ENCODE measurements at places on chromosomes 7 and 10.

- no peak for DNase-seq
Observed at GRCh38 chr7:111736552-111736874, 174.2 kb upstream of the IMMP2L start.

- DNase-seq, result peak; percentile 34
Observed at GRCh38 chr7:55570939-55571338, 1.4 kb downstream of the VOPP1 start.

DNA sequence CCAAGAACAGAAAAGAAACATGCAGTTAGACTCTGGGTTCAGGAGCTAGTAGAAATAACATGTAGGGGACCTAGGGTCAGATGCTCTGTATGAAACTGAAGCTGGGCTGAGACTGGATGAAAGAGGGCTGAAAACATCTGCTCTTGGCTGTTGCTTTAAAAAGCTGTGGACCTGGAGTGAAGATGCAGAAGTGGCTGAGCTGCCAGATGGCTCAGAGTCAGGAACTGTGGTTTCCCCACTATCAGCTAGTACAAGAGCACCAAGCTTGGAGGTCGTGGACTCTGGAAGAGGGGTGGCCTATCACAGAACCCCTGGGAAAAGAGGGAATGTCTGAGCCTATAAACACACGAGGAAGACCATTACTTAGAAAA is 5.9 kb downstream of the ADK start:
- DNase-seq, result no peak

DNA sequence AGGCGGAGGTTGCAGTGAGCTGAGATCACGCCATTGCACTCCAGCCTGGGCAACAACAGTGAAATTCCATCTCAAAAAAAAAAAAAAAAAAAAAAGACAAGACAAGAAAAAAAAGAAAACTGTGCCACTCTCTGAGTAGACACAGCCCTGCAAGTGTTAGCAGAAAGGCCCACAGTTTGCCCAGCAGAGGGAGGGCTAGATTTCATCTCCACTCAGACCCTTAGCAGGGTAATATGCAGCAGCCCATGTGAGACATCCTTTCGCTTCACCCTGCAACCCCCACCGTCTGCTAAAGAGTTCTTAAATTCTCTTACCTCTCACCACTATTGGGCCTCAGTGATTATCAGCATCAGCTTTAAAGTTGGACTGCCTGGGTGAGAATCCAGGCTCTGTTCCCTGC is 38.2 kb downstream of the CTNNA3 start:
- no peak for DNase-seq

DNA sequence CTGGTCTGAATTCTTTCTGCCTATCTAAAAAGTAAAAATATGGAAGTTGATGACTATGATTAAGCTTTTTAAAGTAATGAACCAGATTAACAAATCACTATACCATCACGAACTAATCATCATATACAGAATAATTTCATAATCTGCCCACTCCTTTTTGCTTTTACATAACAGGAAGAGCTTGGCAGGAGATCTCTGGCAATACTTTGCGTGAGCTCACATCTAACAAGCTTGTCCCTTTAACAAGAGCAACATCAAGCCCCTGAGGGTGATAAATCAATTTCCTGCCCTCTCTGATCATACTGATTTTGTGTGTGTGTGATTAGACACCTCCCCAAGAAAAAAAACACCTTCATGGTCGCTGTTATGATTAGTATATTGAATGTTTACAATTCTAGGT is 143.5 kb upstream of the ASAH2 start:
- peak; percentile 98 for DNase-seq

- no peak for DNase-seq
Observed at GRCh38 chr10:11326241-11326640, 285.2 kb downstream of the USP6NL start.

- DNase-seq, result no peak
Observed at GRCh38 chr7:128795129-128795528, 3.4 kb downstream of the CCDC136 start.

- peak; percentile 14 for DNase-seq
Observed at GRCh38 chr10:30384701-30385201, 35.7 kb upstream of the MTPAP start.

- DNase-seq, result no peak
Observed at GRCh38 chr10:91022390-91022789, 101.5 kb upstream of the ANKRD1 start.

GRCh38 chr10:110485541-110485940 is 12.2 kb upstream of the DUSP5 start:
- no peak for DNase-seq

- peak; percentile 92 for DNase-seq
Observed at GRCh38 chr7:27901028-27901760, 161.2 kb downstream of the TAX1BP1 start.

DNA sequence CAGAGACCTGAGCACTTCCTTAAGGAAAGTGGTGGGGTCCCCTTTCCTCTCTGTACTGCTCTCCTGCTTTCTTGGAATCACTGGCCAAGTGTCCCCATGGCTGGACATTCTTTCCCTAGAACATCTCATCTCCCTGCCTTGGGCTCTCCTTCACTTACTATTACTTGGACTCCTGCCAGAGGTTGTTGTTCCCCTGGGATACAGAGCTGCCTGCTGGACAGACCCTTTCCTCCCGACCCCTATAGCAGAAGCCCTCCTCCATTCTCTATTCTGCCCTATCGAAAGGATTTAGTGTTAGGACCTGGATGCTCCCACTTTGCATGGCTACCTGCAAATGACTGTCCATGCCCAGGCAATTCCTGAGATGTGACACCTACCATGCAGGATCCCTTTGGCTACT is 164.3 kb upstream of the PODXL start:
- DNase-seq, result no peak

DNA sequence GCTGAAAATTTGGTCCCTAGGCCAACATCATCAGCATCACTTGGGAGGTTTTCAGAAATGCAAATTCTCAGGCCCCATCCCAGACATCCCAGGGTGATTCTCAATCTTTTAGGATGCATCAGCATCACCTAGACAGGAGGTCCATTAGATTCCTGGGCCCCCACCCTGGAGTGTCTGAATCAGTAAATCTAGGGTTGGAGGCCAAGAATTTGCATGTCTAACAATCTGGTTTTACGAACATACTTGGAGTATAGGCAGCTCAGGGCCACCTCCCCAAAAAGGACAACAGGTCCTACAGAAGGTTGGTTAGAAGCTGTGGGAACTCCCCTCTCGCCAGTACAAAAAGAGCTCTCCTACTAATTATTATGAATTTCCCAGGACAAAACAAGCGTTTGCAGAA is 15.5 kb downstream of the ZC3HAV1 start:
- DNase-seq, result no peak

DNA sequence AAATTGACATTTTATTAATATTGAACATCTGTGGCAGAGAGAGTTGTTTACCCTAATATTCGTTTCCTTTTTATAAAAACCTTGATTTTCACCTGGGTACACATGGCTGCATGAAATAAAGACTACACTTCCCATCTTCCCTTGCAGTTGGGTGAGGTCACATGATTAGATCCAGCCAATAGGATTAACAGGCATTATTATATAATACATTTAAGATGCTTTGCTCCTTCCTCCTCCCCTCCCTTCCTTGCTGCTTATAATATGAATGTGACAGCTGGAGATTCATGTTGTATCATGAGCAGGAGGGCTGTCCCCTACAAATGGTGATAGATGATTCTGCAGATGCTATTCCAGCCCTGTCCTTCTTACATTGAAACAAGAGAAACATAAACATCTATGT is 146.6 kb downstream of the SH2D4B start:
- DNase-seq, result peak; percentile 22

- no peak for DNase-seq
Observed at GRCh38 chr7:68433462-68434070, 1164.7 kb upstream of the AUTS2 start.

GRCh38 chr7:127527561-127527960 is 57.8 kb downstream of the GCC1 start:
- DNase-seq, result no peak

DNA sequence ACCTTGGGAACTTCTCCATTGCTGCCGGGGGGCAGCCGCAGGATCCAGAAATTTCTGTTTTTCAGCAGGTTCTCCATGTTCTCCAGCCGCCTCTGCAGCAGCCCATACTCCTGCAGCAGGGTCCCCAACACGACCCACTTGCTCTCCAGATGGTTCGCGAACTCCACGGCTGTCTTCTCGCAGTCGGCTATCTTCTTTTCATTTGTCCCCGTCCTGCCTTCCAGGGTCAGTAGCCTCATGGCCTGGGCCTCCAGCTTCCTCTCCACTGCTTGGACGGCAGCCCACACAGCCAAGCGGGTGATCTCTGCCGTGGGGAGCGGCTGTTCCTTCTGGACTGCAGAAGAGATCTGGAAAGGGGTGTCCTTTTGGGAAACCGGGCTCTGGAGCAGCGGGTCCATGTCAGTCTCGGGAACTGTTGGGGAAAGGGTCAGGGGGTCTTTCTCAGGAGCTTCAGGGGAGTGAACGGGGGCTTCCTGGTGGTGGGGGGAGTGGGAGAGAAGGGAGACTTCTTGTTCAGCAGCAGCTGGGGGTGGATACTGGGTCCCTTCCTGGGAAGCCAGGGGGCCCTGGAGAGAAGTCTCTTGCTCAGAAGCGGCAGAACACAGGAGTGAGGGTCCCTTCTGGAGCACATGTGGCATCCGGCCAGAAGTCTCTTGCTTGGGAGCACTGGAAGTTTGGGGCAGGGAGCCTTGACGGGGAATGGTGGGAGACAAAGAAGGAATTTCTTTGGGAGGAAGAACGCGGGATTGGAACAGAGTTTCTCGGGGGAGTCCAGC is 5.5 kb downstream of the ZNF777 start:
- no peak for DNase-seq

DNA sequence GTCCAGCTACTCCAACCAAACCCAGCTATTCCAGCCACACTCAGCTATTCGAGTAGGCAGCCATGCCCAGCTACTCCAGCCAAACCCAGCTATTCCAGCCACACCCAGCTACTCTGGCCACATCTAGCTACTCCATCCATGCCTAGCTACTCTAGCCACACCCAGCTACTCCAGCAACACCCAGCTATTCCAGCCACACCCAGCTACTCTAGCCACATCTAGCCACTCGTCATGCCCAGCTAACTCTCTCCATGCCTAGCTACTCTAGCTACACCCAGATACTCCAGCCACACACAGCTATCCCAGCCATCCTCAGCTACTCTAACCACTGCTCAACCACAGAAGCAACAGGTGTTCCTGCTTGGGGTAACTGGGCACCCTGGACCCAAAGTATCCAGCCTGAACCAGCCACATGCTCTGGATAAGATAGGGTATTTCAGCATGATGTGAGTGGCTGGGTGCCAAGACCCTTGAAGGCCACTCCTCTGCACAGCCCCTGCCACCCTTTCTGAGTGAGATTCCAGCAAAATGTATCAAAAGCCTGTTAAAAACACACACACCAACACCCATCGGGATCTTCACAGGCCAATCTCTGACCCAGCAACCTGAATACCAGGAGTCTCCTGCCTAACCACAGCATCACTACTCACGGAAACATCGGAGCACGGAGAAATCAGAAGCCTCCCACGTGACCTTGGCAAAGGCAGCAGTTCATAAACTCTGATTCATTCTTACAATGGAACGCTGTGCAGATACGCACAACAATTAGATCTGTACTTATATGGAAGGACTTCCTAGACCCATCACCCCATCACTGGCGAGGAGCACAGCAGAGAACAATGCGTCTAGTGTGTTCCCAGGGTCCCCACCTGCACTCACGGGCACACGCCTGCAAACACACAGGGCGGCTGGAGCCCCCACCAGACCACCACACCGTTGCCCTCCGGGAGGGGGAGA is 51.8 kb upstream of the DNAAF5 start:
- DNase-seq, result no peak

DNA sequence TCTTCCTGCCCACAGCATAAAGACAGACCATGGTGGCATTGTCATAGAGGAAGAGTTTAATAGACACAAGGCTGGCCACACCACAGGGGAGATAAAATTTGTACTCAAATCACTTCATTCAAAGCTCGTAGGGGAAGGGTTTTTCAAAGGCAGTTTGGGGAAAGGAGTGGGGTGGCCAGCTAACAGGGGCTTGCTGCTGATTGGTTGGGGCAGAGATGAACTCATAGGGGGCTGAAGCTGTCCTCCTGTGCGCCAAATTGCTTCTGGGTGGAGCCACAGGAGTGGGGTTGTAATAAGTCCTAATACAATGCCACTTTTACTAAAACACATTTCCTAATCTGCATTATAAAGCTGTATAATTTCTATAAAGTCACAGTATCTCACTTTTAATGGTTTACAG is 22.5 kb downstream of the PDZD8 start:
- no peak for DNase-seq

GRCh38 chr7:144027070-144027469 is 21.7 kb upstream of the OR2A5 start:
- DNase-seq, result no peak

DNA sequence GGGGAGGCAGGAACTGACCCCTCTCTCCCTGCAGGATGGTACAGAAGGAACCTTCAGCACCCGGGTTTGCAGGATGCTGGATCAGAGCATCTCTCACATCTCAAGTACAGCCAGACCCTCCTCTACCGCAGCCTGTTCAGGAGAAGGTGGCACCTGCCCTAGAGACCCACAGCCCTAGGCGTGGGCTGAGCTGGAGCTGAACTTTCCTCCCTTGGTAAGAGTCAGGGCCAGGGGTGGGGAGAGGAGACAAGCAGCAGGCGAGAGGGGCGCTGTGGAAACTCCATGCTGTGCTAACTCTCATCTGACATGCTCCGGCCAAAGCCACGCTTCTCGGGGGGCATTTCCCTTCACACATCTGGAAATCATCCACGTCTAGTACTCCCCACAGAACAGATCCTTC is 154.4 kb downstream of the DIP2C start:
- no peak for DNase-seq

DNA sequence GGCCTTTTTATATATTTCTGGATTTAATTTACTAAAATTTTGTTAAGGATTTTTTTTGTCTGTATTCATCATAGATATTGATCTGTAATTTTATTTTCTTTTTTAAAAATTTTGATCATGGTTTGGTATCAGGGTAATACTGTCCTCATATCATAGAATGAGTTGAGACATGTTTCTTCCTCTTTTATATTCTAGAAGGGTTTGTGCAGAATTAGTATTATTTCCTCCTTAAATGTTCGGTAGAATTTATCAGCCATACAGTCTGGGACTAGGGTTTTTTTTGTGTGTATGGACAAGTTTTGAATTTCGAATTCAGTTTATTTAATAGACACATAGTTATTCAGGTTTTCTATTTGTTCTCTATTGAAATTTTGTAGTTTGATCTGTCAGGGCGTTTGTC is 54.0 kb downstream of the SHOC2 start:
- no peak for DNase-seq

DNA sequence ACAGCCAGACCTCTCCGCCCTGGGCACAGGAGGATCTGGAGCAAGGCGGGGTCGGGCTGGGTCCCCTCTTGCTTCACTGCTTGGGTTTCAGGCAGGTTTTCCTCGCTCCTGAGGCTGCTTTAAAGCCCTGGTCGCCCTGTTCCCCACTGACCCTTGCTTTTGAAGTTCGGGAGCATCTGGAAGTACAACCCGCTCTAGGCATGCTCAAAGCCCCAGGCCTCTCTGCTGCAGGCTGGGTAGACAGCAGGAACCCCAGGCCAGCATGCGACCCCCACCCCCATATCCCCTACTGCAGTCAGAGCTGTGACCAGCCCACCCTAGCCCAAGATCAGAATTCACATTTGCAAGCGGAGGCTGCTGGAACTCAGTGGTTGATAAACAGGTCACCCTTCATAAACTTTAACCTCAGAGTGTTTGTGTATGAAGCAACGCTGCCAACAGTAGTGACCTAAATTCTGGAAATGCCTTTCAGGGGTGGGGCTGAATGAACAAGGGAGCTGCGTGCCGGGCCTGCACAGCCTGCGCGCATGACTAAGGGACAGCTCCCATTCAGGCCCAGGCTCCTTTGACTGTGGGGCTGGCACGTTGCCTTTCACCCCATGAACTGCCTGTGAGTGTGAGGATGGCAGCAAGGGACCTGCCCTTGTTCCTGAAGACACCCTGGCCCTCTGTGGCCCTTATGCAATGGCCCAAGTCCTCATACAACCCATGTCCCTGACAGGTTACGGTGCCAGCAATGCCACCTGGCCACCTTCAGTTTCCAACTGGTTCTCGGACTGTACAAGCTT is 52.5 kb downstream of the PROSER2 start:
- no peak for DNase-seq
